Mucosa of descending colon (tissue), 3 donors: ENCODE measurements at places on chromosomes 2 and 18. TPM values are rescaled to one million over a fixed set of nuclear protein-coding genes. Genes with fewer than 3 reads are reported as not detected.

Gene MALL
- total RNA-seq, result 170 TPM

Gene GAREM2
- 6.7 TPM for total RNA-seq

Gene ZNF521
- total RNA-seq, result 11.6 TPM

Gene HOXD8
- total RNA-seq, result 4.9 TPM

Gene DSG2
- total RNA-seq, result 305 TPM

Gene RAD51AP2
- not detected for total RNA-seq

Gene EPG5
- total RNA-seq, result 29.0 TPM

Gene HOXD9
- 2.2 TPM for total RNA-seq

Gene GKN1
- total RNA-seq, result not detected

Gene UGT1A5
- total RNA-seq, result 6.5 TPM

Gene PARD6G
- 8.5 TPM for total RNA-seq

Gene CCL20
- 10.2 TPM for total RNA-seq

Gene FBLN7
- 2.2 TPM for total RNA-seq

Gene SNED1
- 14.1 TPM for total RNA-seq

Gene RGPD4
- total RNA-seq, result 0.10 TPM

Gene COLEC12
- 12.1 TPM for total RNA-seq

Gene TRIM54
- not detected for total RNA-seq

Gene DSG4
- total RNA-seq, result not detected

Gene IL36RN
- total RNA-seq, result not detected

Gene CEBPZ
- total RNA-seq, result 32.8 TPM

Gene ATF2
- total RNA-seq, result 43.3 TPM

Gene FBXO15
- not detected for total RNA-seq

Gene CFAP65
- 0.27 TPM for total RNA-seq

Gene SKOR2
- not detected for total RNA-seq

Gene CERS6
- total RNA-seq, result 65.0 TPM

Gene PAX8
- total RNA-seq, result 0.82 TPM

Gene CFAP221
- 0.51 TPM for total RNA-seq

Gene DYSF
- 19.4 TPM for total RNA-seq

Gene PTPRN
- total RNA-seq, result 0.72 TPM

Gene MPP4
- total RNA-seq, result not detected

Gene CHAC2
- 4.7 TPM for total RNA-seq

Gene KCNE4
- 5.8 TPM for total RNA-seq

Gene VAPA
- 333 TPM for total RNA-seq

Gene TSPYL6
- total RNA-seq, result not detected

Gene ITGA4
- total RNA-seq, result 13.4 TPM

Gene INPP4A
- total RNA-seq, result 19.1 TPM

Gene DPP4
- total RNA-seq, result 11.4 TPM

Gene IGFBP5
- 36.4 TPM for total RNA-seq

Gene KDM3A
- 73.6 TPM for total RNA-seq

Gene CYP26B1
- 0.82 TPM for total RNA-seq

Gene ALPP
- not detected for total RNA-seq

Gene CNTNAP5
- 3.3 TPM for total RNA-seq

Gene SCN3A
- 2.1 TPM for total RNA-seq

Gene STARD6
- not detected for total RNA-seq

Gene SMYD1
- total RNA-seq, result not detected

Gene CCDC68
- 54.3 TPM for total RNA-seq

Gene FBXO41
- total RNA-seq, result 4.8 TPM

Gene HOXD1
- total RNA-seq, result 4.6 TPM

Gene FRZB
- total RNA-seq, result 8.9 TPM

Gene BCL11A
- total RNA-seq, result 59.6 TPM

Gene ANKRD30BL
- total RNA-seq, result not detected

Gene PTRHD1
- total RNA-seq, result 43.4 TPM

Gene RAB11FIP5
- 17.8 TPM for total RNA-seq

Gene CPO
- total RNA-seq, result 0.32 TPM
